ENCODE measurements at places on chromosomes 4 and X.

- no peak for DNase-seq
These were observed 9.7 kb downstream of the SERTM2 start for GRCh38 chrX:111521169-111521568.

DNA sequence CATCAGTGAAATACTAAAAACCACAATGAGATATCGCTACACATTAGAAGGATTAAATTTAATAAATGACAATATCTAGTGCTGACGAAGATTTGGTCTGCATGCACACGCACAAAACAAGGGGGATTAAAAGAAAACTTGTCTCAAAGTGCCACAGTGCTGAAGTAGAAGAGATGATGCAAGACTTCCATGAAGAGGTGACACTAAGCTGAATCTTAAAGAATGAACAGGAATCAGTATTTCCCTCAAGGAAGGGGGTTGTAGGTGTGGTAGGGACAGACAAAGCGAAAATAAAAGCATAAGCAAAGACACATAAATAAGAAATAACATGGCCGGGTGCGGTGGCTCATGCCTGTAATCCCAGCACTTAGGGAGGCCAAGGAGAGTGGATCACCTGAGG lies 33.5 kb downstream of the CNOT6L start:
- DNase-seq = no peak

DNA sequence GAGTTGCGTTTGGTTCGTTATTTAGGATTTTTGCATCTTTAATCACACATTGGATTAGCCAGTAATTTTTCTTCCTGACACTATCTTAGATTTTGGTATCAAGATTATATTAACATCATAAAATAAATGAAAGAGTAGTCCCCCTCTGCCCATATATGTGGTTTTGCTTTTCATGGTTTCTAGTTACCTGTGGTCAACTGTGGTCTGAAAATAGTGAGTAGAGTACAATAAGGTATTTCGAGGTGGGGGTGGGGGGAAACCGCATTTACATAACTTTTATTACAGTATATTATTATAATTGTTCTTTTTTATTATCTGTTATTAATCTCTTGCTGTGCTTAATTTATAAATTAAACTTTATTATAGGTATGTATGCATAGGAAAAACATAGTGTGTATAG lies 152.4 kb downstream of the STIM2 start:
- no peak for DNase-seq

DNA sequence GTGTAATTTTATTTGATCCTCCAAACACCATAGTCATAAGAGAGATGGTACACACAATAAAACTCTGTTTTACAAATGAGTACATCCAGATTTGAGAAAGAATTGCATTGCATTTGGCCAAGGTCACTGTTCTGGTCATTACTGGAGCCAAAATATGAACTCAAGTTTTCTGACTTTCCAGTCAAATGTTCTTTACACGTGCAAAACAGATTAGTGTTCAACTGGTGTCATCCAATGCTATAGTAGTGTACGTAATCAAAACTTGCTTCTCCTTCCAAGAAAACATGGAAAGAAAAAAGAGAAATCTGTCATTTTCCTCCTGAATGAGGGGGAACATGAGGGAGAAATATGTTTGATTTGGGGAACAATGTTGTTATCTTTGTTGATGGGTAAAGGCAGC lies 291.9 kb downstream of the NAF1 start:
- no peak for DNase-seq

DNA sequence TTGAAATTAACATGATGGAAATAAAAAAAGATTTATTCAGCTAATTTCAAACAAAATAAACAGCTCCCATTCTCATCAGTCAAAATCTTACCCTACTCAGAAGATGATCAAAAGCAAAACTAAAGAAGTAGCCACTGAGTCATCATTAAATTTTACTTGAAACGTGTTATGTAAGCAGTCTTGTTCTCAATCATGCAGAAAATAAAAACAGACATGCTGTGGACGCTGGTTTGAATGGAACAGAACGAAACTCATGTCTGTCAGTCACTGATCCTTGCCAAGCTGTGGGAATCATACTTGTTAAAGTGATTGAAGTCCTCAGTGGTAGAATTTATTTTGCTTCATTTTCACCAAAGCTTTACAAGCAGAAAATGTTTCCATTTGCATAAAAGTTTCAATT lies 77.2 kb upstream of the TLR3 start:
- DNase-seq = no peak

GRCh38 chrX:41733939-41734338 lies 10.0 kb downstream of the GPR82 start:
- no peak for DNase-seq

- no peak for DNase-seq
These were observed 101.2 kb downstream of the ARSF start for GRCh38 chrX:3142259-3143042.

GRCh38 chr4:77263247-77263646 lies 106.2 kb downstream of the CCNG2 start:
- no peak for DNase-seq

DNA sequence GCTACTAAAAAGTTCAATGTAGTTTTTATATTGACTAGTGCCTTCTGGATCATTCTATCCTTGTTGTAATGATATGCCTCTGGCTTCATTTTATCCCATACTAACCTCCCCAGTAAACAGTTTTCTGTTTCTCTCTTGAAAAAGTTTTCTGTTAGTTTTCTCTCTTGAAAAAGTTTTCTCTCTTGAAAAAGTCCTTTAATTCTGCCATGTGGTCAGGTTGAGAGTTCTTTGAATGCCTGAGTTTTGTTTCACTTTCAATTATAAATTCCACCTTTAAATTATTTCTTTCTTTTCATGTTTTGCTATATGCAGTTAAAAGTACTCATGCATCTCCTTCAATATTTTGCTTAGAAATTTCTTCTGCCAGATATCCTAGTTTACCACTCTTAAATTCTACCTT lies 1139.6 kb downstream of the STPG2 start:
- DNase-seq = no peak

DNA sequence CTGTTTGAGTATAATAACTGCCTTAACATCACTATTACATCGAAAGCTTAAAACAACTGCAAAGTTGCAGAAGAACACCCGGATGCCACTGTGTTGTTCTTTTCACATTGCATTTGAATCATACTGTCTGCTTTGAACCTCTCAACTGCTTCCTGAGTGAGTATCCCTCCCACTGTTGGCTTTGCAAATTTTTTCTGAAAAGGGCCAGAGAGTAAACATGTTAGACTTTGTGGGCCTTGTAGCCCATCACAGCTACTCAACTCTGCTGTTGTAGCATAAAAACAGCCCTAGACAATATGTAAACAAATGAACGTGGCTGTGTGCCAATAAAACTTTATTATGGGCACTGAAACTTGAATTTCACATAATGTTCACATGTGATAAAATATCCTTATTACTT lies 76.1 kb downstream of the NSG1 start:
- no peak for DNase-seq

- no peak for DNase-seq
These were observed 3.2 kb upstream of the KLHL34 start for GRCh38 chrX:21661316-21661715.

DNA sequence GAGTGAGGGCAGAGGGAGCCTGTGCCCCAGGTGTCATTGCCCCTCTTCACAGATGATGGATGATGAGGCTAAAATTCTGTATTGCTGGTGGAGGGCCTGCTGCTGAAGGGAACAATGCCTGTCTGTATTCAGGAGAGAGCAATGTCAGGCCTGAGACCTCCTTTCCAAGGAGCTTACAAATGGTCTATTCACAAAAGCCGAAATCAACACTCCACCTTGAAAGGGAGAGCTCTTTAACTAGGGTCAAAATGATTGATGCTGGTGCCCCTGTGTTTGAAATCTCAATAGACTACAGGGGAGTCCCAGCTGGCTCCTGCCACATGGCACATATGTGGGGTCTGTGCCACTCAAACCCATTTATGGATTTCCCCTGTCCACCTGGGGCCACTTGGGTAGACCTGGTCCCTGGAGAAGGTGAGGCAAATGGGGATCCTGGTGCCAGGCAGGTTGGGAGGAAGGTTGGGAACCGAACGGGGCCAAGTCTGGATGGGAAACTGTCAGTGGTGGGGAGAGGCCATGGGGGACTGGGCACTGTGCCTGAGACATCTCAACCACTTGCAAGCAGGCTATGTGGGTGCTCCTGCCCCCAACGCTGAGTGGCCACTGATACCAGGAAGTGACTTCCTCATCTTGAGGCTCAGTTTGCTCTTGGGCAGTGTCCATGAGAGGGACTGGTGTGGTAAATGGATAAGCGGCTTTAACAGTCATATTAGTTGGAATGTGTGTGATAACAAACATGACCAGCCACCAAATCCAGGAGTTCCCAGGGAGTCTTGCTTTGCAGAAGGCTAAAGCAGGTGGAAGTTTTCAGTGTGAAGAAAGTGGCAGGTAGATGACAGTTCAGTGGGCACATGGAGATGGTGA lies 223.8 kb upstream of the PSAPL1 start:
- no peak for DNase-seq

DNA sequence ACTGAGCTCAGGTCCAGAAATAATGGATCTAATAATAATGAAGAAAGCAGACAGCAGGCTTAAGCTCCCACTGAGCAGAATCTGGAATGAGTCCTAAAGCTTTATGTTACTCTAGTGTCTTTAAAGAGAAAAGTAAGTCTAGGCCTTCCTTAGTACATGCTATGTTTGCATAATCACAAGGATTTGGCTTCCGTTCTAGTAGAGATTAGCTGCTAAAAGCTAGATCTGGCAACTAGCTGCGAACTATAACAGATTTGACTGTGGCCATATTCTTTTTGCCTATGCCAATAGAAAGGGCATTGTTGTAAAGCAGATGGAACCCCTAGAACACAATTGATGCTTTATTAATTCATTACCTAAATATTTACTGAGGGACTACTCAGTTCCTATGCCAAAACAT lies 19.0 kb downstream of the COX7B2 start:
- DNase-seq = no peak

DNA sequence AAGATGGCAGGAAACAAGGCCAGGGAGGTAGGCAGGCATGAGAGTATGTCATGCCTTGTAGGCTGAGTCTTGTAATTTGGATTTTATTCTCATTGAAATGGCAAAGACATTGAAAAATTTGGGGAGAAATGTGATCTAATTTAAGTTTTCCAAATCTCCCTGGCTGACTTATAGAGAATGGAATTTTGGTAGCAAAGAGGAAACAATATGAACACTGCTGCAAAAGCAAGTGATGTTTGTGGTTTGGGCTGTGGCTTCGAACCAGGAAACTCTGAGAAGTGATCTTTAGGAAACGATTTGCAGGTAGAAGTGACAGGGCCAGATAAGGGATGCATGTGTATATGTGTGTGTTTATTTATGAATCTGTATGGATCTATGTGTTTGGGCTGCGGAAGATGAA lies 35.6 kb downstream of the ARSJ start:
- DNase-seq = peak; percentile 14

DNA sequence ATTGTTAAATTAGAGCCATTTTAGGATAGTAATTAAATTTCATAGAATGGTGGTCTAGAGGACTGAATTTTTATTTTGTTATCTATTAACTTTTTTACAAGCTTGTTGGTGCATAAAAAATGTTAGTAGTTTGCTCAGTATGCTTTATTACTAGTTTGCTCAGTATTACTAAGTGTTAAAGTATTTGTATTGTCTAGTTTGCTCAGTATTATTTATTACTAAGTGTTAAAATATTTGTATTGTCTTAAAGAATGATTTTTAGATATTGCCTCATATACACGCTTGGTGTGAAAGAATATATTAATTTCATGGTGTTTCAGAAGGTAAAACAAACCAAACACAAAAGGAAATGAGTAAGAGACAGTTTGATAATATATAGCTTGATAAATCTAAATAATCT lies 268.4 kb upstream of the MAGEB18 start:
- DNase-seq = peak; percentile 3

DNA sequence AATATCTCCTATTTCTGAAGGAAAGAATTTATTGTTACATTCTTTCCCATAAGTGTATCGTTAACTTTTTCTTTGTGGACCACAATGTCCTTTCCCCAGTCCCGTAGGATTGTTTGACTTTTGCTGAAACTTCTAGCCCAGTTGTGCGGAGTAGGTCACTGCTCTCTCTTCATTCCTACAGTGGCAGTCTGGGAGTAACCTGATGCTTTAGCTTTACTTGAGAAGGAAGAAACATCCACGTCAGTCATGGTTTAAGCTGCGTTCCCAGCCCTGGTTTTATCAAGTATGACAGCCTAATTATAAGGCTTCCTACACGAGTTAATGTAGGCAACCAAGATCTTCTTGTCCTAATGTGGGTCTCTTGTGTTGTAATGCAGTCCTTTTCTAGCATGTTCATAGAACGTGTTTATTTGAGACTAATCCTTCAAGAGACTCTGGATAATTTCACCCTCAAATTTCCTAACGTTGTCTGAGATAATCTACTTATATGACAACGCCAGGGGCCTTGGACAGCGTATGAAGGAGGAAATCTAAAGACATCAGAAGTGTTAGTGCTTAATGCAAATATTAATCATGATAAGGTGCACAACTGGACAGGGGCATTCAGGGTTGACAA lies 40.8 kb upstream of the GRPR start:
- DNase-seq = no peak

DNA sequence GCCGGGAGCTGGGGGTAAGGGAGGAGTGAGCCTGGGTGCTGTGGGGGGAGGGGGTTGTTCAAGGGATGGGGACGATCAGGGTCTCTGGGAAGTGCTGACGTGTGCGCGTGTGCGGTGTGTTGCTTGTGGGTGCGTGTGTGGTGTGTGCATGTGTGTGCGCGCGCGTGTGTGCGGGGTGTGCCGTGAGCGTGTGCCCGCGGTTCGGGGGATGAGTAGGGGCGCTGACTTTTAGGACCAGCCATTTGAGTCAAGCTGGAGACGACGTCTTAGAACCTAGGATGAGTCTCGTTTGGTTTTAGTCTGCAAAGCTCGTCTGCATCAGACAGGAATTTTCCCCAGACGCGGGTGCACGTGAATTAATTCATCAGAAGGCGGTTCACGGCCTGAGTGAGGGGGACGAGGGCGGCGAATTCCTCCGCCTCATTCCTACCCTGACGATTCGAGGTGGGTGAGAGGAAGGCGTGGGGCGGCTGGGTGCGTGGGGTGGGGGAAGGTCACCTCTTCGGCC lies 950 bp upstream of the TMEM271 start:
- no peak for DNase-seq

- DNase-seq = no peak
These were observed 17.6 kb upstream of the SOD3 start for GRCh38 chr4:24777536-24778463.

- DNase-seq = no peak
These were observed 50.0 kb upstream of the TRIM2 start for GRCh38 chr4:153154007-153154975.

DNA sequence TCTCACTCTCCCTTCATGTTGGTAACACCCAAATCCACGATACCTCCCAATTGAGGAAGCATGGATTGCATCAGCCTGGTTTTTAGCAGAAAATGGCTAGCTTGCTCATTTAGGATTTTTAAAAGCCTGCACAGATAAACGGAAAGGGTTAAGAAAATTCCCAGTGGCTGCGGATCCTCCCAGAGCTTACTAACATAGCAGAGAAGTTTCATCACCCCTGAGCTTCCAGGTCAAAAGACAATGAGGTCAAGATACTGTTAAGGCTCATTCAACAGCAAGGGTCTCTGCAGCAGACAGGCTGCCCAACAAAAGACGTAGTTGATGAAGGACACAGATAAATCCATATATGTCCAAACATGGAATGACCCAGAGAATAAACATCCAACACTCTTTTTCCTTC lies 220.2 kb downstream of the ASMT start:
- no peak for DNase-seq

GRCh38 chr4:52051213-52051614 lies at the start of gene SPATA18:
Gene SPATA18, plus strand, starts transcription at chr4:52051304. Its CDS starts 401 bp downstream, at chr4:52051705.
- peak; percentile 29 for DNase-seq

All from dermis microvascular lymphatic vessel endothelial cell (primary cell).